Sciatic nerve (tissue), 2 donors: ENCODE measurements at places on chromosomes 12 and 14. TPM values are rescaled to one million over a fixed set of nuclear protein-coding genes. Genes with fewer than 3 reads are reported as not detected.

OAS3 gene
- total RNA-seq, result 10.0 TPM

RTL1 gene
- not detected for total RNA-seq

RBP5 gene
- 4.5 TPM for total RNA-seq

DNA sequence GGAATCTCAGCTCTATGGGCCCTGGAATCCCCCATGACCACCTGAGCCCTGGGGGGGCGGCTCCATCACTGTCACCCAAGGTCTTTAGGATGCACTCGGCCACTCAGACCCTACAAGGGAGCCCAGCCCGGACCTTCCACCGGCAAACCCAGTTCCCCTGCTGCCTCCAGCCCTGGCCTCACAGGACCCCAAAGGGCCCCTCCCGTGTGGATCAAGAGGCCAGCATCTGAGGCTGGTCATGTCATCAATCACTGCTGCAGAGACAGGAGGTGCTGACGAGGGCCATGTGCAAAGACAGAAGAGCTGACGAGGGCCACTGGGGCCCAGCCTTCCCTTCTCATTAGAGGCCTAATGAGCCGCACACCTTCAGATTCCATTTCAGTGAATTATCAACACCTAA, 39.0 kb upstream of the SFSWAP start:
- DNase-seq, result no peak
